ENCODE measurements at places on chromosomes 12 and 14.

DNA sequence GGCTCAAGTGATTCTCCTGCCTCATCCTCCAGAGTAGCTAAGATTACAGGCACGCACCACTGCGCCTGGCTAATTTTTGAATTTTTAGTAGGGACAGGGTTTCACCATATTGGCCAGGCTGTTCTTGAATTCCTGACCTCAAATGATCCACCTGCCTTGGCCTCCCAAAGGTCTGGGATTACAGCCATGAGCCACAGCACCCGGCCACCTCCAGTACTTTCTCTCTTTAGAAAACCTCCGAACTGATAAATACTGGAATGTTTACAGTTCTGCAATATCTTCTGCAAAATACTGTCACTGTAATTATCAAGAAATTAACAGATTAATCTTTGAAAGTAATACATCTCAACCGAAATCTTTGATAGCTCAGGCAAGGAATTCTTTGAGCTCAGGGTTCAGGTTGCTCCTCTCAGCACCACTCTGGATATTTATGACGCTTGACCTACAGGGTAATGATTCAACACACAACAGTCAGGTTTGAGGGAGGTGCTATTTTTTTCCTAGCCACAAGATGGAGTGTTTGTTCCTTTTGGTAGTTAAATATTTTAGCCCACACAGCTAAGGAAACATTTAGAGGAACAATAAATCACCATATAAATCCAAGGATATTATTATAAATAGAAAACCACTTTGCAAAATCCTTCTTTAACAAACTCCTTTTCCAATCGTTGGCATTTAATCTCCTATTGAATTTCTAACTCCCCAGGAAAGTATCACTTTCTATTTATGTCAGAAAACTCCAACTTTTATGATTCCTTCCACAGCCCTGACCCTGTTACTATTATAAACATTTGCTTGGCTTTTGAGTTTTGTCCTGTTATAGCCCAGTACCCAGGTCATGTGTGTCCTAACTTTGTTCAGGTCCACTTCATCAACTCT, 48.6 kb upstream of the GTF2A1 start:
- DNase-seq: no peak

DNA sequence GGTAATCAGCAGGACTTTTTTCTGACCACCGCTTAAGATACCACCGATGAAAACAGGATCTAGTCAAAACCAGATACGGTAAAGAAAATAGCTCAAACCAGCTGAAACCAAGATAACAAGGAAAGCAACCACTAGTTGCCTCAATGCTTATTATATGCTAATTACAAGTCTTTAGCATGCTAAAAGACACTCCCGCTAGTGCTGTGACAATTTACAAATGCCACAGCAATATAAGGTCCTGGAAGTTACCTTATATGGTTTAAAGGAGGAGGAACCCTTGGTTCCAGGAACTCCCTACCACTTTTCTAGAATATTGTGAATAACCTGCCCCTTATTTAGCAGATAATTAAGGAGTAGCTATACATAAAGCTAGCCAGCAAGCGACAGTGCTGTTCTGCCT, 976.4 kb upstream of the SEL1L start:
- no peak for DNase-seq

DNA sequence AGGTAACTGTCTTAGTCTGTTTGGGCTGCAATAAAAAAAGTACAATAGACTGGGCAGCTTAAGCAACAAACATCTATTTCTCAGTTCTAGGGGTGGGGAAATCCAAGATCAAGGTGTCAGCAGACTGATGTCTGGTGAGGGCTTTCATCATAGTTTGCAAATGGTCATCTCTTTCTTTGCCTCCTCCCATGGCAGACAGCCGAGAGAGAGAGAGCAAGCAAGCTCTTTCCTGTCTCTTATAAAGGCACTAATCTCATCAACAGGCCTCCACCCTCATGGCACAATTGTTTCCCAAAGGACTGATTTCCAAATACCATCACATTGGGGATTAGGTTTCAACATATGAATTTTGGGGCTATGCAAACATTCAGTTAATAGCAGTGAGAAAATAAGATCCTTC, 445.6 kb upstream of the FLRT2 start:
- no peak for DNase-seq

DNA sequence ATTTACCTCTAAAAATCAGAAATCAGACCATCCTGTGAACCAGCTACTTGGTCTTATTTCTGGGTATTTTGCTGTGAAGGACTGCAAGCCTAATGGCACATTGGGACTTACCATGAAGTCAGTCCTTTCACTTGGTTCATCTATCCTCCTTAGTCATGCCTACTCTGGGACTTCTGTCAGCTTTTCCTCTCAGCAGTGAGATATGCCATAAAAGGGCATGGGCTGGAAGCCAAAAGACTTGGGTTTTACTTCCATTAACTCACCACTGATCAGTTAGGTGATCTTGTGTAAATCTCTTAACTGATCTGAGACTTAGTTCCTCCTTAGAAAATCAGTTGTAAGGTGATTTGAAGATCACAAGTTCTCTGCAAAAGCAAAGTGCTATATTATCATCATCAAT, 116.5 kb downstream of the PAH start:
- no peak for DNase-seq

DNA sequence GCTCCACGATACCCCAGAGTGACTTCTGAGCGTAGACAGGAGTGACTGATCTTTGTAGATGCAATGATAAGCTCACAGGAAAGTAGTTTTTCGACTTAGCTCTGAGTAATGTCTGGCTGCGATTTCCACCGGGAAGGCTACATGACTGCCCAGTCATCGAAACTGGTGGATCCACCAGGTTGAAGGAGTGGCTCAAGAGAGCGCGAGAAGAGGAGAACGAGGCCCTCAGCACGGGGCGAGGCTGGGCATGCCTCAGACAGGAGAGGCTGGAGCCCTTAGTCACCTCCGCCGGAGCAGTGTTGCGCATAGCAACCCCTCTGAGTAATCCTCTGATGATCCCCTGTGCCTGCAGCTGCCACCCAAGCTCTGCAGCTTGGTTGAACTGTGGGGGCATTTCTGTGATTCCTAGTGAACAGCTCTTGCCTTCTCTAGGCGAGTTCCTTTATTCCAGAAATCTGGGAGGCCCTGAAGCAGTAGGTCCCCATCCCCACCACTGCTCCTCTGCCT, 25.6 kb downstream of the ELK3 start:
- no peak for DNase-seq

DNA sequence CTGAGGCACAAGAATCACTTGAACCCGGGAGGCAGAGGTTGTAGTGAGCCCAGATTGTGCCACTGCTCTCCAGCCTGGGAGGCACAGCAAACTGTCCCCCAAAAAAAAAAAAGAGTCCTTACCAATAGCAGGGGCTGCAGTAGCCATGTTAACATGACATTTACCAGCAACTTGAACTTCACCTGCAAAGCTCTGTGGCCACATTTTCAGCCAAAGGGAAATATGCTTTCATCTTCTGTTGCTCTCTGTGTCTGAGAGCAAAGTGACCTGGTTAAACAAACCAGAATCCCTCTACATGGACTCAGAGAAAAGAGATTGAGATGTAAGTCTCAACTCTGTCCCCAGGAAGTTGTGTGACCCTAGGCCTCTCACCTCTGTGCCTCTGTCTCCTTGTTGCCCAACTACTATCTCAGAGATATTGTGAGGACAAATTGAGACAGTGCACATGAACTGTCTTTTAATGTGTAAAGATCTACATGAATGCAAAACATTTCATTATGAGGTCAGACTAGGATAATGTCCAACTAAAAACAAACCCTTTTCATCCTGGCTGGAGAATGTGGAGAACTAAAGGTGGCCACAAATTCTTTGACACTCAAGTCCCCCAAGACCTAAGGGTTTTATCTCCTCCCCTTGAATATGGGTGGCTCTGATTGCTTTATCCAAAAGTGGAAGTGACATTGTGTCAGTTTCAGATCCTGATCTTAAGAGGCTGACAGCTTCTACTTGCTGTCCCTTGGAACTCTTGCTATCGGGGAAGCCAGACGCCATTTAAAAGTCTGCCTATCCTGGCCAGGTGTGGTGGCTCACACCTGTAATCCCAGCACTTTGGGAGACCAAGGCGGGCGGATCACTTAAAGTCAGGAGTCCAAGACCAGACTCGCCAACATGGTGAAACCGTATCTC, 24.7 kb upstream of the P2RX4 start:
- no peak for DNase-seq

DNA sequence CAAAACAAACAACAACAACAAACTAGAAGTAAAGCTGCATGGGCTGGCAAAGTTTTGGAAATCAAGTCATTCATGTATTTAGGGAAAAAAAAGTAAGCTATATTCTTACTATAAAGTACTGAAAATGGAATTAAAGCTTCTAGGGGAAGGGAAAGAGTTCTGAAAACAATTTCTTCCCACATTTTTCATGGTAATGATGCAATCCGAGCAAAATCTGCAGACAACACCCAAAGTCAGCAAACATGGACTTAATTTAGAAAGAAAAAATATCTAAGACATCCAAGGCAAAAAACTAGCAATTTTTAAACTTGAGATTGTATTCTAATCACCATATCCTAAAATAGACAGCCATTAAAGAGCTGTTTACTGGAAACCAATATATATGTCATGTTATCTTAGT, 86.3 kb downstream of the LRP6 start:
- no peak for DNase-seq

DNA sequence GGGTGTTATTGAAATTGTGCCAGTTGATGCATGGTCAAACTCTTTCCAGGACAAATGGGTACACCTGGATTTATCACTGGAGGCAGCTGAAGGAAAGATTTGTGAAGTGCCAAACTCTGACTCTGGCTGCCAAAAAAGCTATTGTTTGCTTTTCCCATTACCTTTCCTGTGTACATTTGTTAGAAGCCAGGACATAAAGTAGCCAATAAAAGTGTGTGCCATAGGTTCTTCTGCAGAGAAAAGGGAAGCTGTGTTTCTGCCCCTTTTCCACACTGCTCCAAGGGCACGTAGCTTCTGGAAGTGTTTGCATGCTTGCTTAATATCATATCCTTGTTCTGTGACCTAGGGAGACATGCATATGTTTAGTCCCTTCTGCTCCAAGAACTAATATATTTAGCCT, 1114.4 kb downstream of the SLC16A7 start:
- no peak for DNase-seq

- no peak for DNase-seq
Measured at GRCh38 chr14:101503431-101504095, 57.7 kb upstream of the DIO3 start.

DNA sequence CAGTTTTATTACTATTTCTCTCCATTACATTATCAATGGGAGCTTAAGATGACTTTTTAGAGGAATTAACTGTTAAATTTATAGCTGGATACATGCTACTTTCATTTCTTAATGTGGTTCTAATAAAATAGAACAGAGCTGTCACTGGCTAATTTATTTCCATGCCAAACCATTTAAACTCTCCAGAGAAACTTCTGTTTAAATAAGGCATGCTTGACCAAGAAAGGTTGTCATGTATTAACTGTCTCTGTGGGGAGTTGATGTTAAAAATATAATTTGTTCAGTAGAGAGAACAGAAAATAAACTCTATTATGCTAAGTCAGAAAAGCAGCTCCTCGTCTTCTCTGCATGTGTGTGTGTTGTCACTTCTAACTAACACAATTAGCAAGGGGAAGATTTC, 447.4 kb downstream of the SLC16A7 start:
- no peak for DNase-seq

- DNase-seq: no peak
Measured at GRCh38 chr12:46110223-46110611, 119.8 kb upstream of the SCAF11 start.

DNA sequence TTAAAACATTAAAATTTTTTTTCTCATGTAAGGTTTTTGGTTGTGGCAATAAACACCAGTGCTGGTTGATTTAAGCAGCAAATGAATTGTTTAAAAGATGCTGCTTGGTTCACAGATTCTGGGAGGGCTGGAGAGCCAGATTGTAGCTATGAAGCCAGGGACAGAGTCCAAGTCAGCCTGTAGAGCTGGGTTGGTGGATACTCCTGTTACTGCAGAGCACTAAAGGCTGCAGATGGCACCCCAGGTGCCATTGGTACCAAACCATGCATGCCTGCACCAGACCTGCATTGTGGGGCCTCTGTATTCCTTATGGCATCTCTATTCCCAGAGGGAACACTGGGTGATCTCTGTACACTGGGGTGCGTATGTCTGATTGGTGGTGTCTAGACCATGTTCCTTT, 113.3 kb downstream of the SNAPC1 start:
- no peak for DNase-seq

- DNase-seq: no peak
Measured at GRCh38 chr12:40336573-40337199, 111.9 kb downstream of the LRRK2 start.

DNA sequence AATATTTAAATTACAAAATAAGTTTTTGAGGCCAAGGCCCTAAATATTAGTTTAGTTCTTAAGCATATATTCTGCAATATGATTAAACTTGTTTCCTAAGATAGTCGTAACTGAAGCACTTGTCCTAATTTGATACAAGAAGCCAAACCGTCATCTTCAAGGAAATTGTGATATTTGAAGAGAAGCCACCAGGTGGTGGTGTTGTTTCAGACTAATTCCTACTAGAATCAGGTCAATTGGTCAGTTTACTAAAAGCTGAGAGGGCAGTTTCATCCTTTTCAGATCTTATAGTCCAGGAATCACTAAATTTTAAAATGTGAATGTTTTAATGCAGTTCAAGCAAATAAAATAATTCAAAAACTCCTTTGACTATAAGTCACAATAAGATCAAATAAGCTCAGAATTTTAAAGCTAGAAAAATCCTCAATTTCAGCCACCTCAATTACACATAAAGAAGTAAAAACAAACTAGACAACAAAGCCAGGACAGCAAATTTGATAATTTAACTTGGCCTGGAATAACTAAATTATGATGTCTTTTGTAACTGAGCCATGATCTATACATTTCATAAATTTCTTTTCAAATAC, 7.1 kb upstream of the ARL1 start:
- DNase-seq: no peak

GRCh38 chr12:62803756-62804155, 131.2 kb downstream of the PPM1H start:
- DNase-seq: no peak

DNA sequence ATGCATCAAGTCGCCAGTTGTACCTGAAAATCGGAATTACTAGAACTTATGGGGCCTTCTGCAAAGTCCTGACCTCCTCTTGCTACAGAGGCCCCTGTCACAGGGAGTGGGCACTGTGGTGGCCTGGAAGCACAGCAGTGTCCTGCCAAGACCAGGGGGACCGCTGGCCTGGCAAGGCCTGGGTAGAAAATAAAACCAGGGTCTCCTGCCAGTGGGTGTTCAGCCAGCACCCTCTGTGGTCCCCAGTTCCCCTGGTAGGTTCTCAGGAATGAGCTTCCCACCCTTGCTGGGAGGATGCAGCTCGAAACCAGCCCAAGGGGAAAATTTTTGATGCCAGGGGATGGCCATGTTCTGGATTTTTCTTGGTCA, 43.9 kb downstream of the RIN3 start:
- DNase-seq: no peak

- DNase-seq: no peak
Measured at GRCh38 chr14:54976316-54976715, 50.6 kb downstream of the WDHD1 start.

DNA sequence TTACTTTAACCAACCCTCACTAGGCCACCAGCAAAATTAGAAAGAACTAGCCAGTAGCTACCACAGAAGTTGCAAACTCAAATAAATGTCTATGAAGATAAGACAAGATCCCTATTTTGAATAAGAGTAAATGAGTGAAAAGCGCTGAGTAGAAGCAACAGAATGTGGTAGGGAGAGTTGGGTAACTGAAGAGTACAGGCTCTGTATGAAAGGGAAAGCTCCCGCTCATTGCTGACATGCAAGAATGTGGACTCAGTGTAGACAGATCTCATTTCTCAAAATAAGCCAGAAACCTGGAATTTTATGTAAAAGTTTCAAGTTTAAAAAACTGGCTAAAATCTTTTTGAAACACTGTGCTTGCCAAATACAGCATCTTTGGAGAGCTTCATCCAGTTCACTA, 63.9 kb downstream of the NAV3 start:
- DNase-seq: no peak

- DNase-seq: no peak
Measured at GRCh38 chr12:24617471-24617870, 331.4 kb downstream of the BCAT1 start.
